Chondrocyte (in vitro differentiated cells): ENCODE measurements at places on chromosomes 3 and 15. TPM values are rescaled to one million over a fixed set of nuclear protein-coding genes. Genes with fewer than 3 reads are reported as not detected.

DNA sequence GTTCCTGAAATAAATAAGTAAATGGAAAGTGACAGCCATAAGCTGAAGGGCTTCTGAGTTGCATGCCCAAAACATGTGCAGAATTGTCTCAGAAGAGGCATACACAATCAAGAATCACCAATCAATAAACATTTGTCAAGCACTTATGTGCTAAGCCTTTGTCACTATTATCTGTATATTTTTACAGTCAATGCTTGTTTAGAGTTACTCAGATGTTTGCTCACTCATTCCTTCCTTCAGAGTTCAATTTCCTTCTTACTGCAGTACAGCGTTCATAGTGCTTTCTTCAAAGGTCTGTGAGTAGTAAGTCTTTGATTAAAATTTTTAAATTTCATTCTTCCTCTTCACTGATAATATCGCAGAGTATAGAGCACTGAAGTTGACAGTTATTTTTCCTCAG lies 17.2 kb downstream of the FOXL2NB start:
- H3K4me3 ChIP-seq: no peak overlapping the region
- peaks cover 36% of the 10 kb centered on the region for H3K27me3 ChIP-seq
- peaks cover 6% of the 10 kb centered on the region for H3K36me3 ChIP-seq
- no peaks in the 10 kb centered on the region for H3K4me1 ChIP-seq

GRCh38 chr15:41661518-41662225 lies 1.5 kb downstream of the MGA start:
- peak overlapping the region; percentile 97 for H3K27ac ChIP-seq
- no peaks in the 10 kb centered on the region for H3K36me3 ChIP-seq
- peak overlapping the region; percentile 86 for H3K4me3 ChIP-seq
- H3K27me3 ChIP-seq: no peaks in the 10 kb centered on the region
- H3K4me1 ChIP-seq: peaks cover 47% of the 10 kb centered on the region

DNA sequence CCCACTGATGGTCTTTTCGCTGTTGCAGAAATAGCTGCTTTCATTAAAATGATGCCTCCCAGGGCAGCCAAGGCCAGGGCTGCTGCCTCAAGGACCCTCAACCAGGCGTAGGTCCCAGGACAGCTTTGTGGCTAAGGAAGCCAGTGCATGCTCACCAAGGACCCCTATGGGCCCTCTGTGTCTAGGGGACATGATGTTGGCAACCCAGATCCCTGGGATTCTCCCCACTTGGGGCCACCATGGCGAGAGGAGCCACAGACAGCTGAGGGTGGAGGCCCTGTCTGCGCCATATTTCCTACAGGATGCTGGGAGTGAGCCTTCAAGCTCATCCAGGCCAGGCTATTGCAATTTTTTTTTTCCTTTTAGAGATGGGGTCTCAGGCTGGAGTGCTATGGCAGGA lies 137.2 kb downstream of the CHSY1 start:
- no peak for DNase-seq
- H3K27ac ChIP-seq: no peak overlapping the region
- H3K36me3 ChIP-seq: peaks cover 1% of the 10 kb centered on the region
- peaks cover 3% of the 10 kb centered on the region for H3K27me3 ChIP-seq
- no peak overlapping the region for H3K4me3 ChIP-seq

- no peak overlapping the region for H3K4me3 ChIP-seq
- H3K27me3 ChIP-seq: no peaks in the 10 kb centered on the region
- DNase-seq: no peak
- H3K27ac ChIP-seq: no peak overlapping the region
- peaks cover 32% of the 10 kb centered on the region for H3K4me1 ChIP-seq
Measured at GRCh38 chr3:69770976-69771634, 31.8 kb downstream of the MITF start.

- no peaks in the 10 kb centered on the region for H3K27me3 ChIP-seq
- no peaks in the 10 kb centered on the region for H3K36me3 ChIP-seq
- peak overlapping the region; percentile 67 for H3K27ac ChIP-seq
- H3K4me3 ChIP-seq: no peak overlapping the region
- peaks cover 22% of the 10 kb centered on the region for H3K4me1 ChIP-seq
Measured at GRCh38 chr3:70011582-70011981, 12.0 kb downstream of the SAMMSON start.

DNA sequence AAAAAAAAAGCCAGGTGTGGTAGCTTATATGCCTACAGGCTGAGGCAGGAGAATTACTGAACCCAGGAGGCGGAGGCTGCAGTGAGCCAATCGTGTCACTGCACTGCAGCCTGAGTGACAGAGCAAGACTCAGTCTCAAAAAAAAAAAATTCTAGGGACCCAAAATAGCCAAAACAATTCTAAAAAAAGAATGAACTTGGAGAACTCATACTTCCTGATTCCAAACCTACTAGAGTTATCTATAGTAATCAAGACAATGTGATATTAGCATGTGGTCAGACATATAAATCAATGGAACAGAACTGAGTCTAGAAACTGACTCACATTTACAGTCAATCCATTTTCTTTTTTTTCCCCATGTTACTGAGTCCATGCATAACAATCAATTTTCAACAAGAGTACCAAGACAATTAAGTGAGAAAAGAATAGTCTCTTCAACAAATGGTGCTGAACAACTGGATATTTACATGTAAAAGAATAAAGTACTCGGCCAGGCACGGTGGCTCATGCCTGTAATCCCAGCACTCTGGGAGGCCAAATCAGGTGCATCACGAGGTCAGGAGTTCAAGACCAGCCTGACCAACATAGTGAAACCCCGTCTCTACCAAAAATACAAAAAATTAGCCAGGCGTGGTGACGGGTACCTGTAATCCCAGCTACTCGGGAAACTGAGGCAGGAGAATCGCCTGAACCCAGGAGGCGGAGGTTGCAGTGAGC lies 11.9 kb downstream of the PRKAR2A start:
- peaks cover 48% of the 10 kb centered on the region for H3K4me1 ChIP-seq
- H3K36me3 ChIP-seq: peaks cover 2% of the 10 kb centered on the region
- H3K27me3 ChIP-seq: no peaks in the 10 kb centered on the region
- H3K27ac ChIP-seq: peak overlapping the region; percentile 1
- no peak for DNase-seq

Gene HESX1
- 0.77 to 1.7 TPM (median 1.2 TPM) in 3 replicates for total RNA-seq

Gene ANKUB1
- not detected in 3 replicates for total RNA-seq
